NCI-H1436 (cell line): ENCODE measurements at places on chromosomes 11 and 22.
A peak's percentile ranks its signal among the peaks of the same experiment; 100 is the strongest.

DNA sequence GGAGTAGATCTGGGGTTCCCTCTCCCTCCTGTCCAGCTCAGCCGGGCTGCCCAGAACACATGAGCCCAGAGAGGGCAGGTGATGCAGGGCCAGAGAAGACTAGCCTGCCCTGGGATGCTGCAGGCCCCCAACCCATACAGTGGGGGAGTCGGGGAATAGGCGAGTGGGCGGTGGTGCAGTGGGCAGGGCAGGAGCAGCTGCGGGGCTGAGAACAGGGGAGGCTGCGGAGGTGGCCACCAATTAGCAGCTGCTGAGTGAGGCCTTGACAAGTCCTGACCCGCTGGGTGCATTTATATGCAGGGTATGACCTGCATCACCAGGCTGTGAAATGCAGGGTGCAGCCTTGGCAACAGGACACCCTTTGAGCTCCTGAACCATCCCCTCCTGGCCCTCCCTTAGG is 43.1 kb downstream of the NFAM1 start:
- peak; percentile 51 for DNase-seq

- no peak for DNase-seq
Measured at GRCh38 chr11:14318581-14318981, 40.4 kb downstream of the RRAS2 start.

DNA sequence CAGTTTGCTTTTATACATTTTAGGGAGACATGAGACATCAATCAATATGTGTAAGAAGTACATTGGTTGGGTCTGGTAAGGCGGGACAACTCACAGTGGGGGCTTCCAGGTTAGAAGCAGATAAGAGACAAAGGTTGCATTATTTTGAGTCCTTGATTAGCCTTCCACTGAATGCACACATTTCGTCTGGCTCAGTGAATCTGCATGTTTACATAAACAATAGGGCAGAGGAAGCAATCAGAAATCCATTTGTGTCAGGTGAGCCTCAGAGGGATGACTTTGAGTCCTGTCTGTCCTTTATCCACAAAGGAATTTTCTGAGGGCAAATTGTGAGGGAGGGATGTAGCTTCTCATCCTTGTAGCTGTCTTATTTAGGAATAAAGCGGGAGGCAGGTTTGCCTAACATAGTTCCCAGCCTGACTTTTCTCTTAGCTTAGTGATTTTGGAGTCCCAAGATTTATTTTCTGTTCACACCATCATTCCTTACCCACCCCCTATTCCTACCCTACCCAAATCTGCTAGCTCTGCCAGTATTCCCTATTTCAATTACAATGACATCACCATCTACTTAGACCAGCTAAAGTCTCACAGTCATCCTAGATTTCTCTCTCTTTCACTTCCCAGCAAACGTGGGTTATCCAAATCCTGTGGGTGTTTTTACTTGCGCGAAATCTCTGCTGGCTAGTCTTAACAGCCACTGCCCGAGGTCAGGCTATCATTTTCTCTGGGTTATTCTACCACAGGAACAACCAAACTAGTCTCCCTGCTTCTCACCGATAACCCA is 2.9 kb downstream of the SC5D start:
- no peak for DNase-seq

GRCh38 chr11:65579291-65579690 is 3.4 kb downstream of the EHBP1L1 start:
- DNase-seq, result no peak

- no peak for DNase-seq
Measured at GRCh38 chr11:65428578-65429067, 6.0 kb downstream of the NEAT1 start.

- DNase-seq, result no peak
Measured at GRCh38 chr22:17957693-17958092, 66.7 kb downstream of the MICAL3 start.
